ENCODE measurements at places on chromosomes 11 and 22.
A peak's percentile ranks its signal among the peaks of the same experiment; 100 is the strongest.

GRCh38 chr11:123298488-123299447 lies 103.7 kb upstream of the CLMP start:
- DNase-seq = no peak

DNA sequence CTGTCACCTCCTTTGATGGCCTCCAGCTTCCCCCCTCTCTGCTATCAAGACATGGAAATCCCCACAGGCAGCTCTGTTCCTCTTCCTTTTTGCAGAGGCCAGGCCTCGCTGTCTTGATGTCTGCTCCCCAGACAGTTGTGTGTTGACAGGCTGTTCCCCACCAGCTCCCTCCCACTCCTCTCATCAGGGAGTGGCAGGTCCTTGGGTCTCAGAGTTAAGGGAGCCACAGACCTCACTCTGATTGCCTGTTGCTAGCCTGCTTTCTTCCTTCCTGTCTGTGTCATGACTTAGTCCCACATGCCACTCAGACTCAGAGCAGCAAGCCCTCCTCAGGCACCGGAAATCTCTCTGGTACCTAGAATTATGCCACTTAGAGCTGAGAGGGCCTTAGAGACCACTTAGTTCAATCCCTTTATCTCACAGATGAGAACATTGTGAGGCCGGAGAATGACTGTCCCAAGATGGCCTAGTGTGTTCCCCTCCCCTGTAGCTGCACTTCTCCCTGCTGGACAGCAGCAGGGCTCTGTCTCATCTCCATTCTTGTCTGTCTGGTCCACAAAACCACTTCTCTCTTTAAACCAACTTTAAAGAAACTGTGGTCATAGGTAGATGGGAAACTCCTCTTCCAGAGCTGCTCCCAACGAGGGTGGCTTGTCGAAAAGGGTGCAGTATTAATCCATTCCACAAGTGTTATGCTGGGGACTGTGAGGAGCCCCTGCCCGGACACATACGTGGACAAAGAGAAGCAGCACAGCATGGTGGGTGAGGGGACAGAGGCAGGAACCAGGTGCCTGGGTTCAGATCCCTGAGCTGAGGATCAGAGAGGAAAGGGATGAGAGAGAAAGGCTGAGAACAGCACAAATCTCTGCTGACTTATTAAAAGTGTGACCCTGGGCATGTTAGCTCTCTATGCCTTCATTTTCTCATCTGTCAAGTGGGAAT lies 4.2 kb downstream of the AMPD3 start:
- DNase-seq = no peak

DNA sequence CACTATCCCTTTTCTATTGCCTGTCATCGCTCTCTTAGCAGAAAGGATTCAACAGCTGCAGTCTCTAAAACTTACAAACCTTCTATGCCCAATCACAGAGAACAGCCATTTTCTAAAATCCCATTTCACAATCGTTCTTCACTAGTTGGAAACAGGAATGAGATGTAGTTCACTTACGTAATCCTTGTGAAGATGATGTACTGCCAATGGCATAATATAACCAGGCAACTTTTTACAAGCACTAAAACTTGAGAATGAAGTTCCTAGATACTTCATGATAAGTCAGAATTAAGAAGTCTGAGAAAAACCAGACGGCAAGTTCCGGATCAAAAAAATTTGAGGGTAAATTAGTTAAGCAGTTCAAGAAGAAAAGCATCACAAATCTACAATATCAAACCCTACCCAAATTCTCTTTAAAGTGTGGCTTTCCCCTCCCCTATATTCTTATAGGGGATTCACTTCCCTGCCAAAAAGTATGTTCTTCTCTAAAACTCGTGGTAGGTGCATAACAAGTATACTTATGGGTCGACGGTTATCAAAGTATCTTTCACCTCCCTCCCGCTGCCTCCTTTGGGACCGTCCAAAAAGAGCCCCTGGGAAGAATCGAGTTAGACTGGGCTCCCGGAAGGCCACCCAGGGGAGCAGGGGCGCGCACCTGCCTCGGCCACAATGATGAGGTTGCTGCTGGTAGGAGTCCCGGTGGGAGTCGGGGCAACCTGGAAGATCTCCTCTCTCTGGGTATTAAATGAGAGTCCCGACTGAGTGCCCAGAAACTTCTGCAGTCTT lies 666 bp downstream of the MSANTD4 start:
- DNase-seq = no peak

- no peak for DNase-seq
Measured at GRCh38 chr11:69439651-69440464, 41.6 kb upstream of the LINC01488 start.

- no peak for DNase-seq
Measured at GRCh38 chr22:20568502-20569058, 61.2 kb downstream of the MED15 start.

DNA sequence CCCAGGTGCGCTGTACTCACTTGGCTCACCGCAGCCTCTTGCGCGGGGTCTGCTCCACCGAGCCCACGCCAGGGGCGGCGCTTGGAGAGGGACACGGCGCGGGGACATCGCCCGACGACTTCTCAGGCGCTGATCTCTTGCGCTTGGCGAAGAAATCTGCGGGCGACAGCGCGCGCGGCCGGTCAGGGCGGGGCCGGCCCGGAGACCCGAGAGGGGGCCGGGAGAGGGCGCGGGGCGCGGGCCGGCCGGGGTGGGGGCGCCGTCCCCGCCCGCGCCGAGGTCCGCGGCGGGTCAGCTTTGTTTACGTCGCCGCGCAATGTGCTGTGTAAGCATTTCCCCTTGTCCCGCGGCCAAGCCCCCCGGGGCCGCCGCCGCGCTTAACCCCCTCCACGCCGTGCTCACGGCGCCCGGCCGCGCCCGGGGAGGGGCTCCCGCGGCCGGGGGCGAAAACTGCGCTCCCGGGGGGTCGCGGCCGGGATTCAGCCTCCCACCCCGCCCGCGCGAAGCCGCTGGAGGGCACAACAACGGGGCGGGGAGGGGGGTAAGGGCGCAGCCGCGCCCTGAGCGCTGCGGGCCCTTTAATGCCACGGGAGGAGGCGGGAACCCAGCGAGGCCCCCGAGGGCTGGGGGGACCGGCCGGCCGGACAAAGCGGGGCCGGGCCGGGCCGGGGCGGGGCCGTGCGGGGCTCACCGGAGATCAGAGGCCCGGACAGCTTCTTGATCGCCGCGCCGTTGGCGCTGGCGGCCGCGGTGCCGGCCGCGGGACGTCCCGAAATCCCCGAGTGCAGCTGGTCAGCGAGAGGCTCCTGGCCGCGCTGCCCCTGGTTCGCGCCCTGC lies 1.4 kb downstream of the CDKN1C start:
- no peak for DNase-seq

GRCh38 chr11:47437746-47438418 lies 11.1 kb downstream of the RAPSN start:
- DNase-seq = no peak

DNA sequence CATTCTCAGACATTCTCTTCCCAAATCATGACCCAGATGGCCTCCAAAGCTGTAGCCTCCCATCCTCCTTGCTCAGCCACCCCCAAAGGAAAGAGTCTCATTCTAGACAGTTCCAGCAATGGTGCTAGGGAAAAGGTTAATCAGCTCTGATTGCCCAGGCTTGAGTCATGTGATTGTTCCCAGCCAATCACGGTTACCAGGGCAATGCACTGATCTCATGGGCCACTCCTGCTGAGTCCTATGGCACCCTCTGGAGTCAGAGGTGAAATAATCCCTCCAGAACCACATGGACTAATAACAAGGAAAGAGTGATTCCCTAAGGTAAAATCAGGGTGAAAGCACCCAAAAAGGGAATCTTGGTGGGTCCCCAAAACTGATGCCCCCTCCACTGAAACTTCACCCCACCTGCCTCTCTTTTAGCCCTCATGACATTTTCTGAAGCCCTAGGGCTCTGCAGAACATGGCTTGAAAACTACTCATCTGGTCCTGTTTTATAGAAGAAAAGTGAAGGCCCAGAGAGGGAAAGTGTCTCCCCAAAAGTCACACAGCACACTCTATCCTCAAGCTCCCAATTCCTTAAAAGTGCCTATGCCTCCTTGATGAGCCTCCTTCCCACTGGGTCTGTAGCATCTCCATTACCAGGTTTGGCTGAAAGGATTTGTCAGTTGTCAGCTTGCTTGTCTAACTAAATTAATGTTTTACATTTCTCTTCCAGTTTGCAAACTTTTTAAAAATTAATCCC lies 203.7 kb downstream of the MN1 start:
- peak; percentile 0 for DNase-seq

GRCh38 chr11:102120437-102120973 lies 10.3 kb downstream of the YAP1 start:
- DNase-seq = no peak

GRCh38 chr11:69343401-69344321 lies 49.7 kb downstream of the MYEOV start:
- no peak for DNase-seq

- DNase-seq = peak; percentile 78
Measured at GRCh38 chr22:45096256-45096907, 67.3 kb upstream of the NUP50 start.

DNA sequence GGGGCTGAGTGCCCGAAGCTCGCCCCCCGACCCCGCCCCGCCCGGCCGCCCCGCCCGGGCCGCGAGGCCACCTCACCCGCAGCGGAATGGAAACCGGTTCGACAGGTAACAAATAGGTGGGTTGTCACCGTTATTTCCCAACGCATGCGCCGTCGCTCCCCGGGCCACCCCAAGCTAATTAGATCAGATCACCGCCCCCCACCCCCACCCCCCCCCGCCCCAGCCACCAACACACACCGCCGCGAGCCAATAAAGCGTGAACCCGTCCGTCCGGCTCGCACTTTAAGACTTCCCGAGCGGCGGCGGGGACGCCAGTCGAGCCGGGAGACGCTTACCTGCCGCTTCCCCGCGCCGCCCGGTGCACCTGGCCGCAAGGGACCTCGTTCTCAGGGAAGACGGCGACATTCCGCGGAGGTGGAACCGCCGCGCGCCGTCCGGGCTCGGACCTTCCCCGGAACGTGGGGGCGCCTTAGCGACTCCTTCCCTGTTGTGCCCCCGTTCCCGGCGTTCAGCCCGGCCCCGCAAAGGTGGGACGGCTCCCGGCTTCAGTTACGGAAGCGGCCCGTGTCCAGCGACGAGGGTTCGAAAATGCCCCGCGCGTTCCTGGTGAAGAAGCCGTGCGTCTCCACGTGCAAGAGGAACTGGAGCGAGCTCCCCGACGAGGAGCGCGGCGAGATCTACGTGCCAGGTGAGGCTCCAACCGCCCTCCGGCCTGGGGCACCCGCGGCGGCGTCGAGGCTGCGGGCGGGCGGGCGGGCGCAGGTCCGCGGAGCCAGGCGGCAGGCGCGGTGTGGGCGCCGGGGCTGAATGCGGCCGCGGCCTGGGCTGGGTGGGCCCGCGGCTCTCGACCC lies at the start of gene OVOL1:
TSS of gene OVOL1 (plus strand) at position 278 of the 851 bp plus-strand sequence. CDS start at position 589, 311 bp downstream.
- no peak for DNase-seq

DNA sequence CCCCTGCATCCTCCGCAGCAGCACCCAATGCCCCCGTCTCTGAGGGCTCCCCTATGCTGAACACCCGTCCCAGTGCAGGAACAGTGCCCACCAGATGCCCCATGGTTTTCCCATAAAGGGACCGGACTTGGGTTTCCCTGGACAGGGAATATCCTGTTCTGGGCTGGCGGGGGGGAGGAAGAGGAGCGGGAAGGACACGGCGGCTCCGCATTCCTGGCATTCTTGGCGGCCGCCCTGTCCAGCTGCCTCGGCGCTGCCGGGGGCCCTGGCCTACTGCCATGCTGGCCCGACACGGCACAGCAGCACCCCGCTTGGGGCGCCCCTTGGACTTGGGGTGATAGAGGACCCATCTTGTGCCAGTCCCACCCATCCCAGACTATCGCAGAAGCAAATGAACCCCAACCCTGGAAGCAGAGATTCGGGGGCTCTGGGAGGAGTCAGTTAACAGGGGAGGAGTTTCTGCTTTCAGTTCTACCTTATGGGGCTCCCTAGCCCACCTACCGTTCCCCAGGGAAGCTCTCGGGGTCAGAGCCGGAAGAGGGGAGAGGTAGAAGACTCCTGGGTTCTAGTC lies 23.7 kb upstream of the CBX7 start:
- no peak for DNase-seq

- no peak for DNase-seq
Measured at GRCh38 chr11:63595296-63595695, 18.9 kb downstream of the PLAAT3 start.

DNA sequence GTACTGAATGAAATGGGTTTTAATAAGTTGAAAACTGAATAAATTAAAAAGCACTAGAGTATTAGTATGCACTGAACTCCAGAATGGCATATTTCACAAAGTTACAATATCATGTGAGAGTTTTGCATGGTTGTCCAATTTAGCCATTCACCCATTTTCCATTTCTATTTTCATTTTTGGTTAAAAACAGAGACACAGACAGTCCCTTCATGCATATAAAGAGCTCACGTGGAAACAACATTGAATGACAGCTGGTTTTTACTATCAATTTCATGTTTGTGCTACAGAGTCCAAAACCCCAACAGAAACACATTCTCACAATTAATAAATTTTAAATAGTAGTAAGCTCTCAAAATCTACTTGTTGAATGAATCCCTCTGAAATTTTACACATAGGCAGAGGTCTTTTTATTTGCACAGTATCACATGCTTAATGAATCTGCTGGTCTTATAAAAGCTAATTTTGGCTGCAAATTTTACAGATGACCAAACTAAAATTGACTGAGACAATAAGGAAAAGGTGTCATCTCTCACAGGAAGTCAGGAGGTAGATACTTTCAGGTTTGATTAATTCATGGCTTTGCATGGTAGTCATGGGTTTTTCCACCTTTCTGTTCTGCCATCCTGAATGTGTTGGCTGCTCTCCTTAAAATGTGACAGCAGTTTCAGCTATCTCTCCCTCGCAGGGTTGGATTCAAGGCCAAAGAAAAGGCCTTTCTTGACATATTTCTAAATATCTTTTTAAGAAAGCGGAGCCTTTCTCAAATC lies 20.6 kb upstream of the DDI1 start:
- DNase-seq = no peak

DNA sequence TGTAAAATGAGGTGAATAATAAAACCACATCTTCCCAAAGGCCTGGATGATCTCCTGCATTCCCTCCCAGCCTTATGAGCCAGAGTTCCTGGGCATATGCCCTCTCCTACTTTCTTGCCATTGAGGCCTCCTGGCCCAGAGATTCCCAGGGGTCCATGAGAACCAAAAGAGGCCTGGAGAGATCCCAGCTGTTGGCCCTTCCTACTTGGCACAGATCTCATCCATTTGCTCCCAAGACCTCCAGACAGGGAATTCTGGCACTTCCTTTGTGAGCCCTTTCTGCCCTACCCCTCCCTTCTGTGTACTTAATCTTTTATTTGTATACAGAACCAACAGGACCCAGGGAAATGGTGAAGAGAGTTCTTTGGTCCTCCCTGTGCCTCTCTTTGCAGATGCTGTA lies 21.4 kb downstream of the POU2F3 start:
- DNase-seq = no peak

GRCh38 chr11:78030429-78031325 lies 7.6 kb upstream of the KCTD14 start:
- peak; percentile 91 for DNase-seq

Data from NCI-H1694 treated with DMSO at 0.1 percent for 48 hours (cell line).